A673 (cell line): ENCODE measurements at places on chromosomes 4 and X. TPM values are rescaled to one million over a fixed set of nuclear protein-coding genes. Genes with fewer than 3 reads are reported as not detected.

The VEGFC gene
- 0.44 TPM in 1 of 2 replicates, not detected in the other for total RNA-seq

The TBCK gene
- total RNA-seq = 25.5 and 28.7 TPM in 2 replicates

The CCDC110 gene
- 0.50 TPM in 1 of 2 replicates, not detected in the other for total RNA-seq

The FGB gene
- not detected in 2 replicates for total RNA-seq

The TECRL gene
- not detected in 2 replicates for total RNA-seq

The NSG1 gene
- 1.3 and 2.7 TPM in 2 replicates for total RNA-seq

- no peak overlapping the region for H3K27ac ChIP-seq
- H3K27me3 ChIP-seq = no peaks in the 10 kb centered on the region
These were observed 193.2 kb downstream of the COMMD8 start for GRCh38 chr4:47270201-47270888.

DNA sequence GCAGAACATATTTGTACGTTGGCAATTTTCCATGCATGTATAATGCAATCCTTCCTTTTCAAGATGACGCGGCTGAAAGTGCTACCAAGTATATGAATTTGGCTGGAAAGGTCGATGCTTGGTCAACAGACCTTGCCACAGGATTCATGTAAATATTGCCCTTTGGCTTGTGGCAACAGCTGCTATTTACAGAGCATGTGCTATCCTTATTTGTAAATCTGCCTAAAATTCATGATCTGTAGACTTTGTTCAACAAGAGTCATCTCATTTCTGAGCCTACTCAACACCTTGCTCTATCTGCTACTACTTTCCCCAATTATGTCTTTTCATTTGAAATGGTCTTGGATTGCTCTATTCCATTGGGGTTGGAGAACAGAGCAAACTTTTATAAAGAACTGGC lies 1.9 kb upstream of the SMARCA1 start:
- H3K27ac ChIP-seq = no peak overlapping the region
- no peak for DNase-seq
- no peaks in the 10 kb centered on the region for H3K27me3 ChIP-seq
- H3K36me3 ChIP-seq = no peaks in the 10 kb centered on the region
- H3K4me1 ChIP-seq = no peaks in the 10 kb centered on the region

DNA sequence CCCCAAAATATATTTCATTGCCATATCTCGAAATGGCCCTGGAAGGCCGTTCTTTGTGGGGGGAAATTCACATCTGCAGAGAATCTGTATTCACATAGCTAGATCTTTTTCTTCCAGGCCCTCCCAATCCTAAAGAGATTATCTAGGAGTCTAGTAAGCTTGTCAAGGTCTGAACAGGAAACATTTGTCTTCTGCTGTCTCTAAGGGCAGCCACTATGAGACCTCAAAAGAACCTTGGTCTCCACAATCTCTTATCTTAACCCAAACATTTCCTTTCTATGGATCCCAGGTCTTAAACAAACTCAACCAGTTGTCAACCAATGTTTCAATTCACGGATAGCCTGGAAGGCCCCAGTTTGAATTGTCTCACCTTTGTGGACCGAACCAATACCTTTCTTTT lies 45.0 kb downstream of the CRLF2 start:
- no peaks in the 10 kb centered on the region for H3K36me3 ChIP-seq
- no peak overlapping the region for H3K4me3 ChIP-seq
- H3K27me3 ChIP-seq = no peaks in the 10 kb centered on the region
- DNase-seq = no peak

- DNase-seq = no peak
- peak overlapping the region; percentile 78 for H3K27ac ChIP-seq
- H3K36me3 ChIP-seq = no peaks in the 10 kb centered on the region
- H3K27me3 ChIP-seq = no peaks in the 10 kb centered on the region
These were observed 835 bp upstream of the NFKB1 start for GRCh38 chr4:102500352-102500695.

DNA sequence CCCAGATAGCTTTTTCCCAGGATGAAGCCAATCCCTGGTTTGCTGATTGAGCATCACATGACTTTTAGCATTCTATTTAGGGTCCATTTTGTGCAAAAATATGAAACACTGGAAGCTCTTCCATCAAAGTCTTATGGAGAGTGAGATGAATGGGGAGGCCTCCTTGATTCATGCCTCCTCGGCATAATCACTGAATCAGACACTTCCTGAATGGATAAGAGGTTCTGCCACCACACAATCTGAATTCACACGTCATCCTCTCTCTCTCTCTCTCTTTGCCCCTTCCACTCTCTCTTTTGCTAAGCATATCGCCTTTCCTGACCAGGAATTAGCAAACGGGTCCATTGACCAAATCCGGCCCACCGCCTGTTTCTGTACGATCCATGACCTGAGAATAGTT lies 68.7 kb downstream of the CRMP1 start:
- no peaks in the 10 kb centered on the region for H3K27me3 ChIP-seq
- H3K4me3 ChIP-seq = no peak overlapping the region
- no peak for DNase-seq
- peaks cover 41% of the 10 kb centered on the region for H3K36me3 ChIP-seq

GRCh38 chrX:110992611-110993010 lies 103.4 kb upstream of the PAK3 start:
- no peaks in the 10 kb centered on the region for H3K4me1 ChIP-seq
- H3K4me3 ChIP-seq = no peak overlapping the region
- peak; percentile 19 for DNase-seq
- H3K36me3 ChIP-seq = no peaks in the 10 kb centered on the region
- no peak overlapping the region for H3K27ac ChIP-seq
- H3K27me3 ChIP-seq = peaks cover 19% of the 10 kb centered on the region

DNA sequence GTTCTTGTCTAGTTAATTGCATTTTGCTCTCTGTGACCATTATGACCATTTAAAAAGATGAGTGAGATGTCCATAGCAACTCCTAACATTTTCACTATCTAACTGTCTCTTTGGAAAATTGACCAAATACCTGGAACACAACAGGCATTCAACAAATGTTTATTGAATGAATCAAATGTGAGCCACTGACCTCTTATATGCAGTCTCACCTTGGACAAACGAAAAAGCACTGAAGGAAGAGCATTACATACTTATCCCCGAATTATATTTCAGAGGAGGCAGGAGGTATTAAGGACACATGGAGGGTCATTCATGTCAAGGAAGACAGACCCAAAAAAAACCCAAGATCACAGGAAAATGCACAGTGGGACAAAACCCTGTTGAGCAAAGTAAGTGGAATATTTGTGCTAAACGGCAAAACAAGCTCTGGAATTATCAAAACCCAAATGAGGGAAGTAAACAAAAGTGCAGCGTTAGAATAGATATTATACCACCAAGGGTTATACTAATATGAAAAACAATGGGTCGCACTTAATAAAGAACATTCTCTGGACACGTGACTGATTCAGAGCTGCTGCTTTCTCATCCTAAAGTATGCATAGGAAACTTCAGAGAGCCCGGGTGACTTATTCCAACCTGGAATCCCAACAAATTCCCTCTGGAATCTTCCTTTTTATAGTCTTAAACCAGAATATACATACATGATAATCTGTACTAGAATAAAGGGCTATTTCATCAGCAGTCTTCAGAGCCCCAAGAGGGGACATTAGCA lies 131.9 kb downstream of the AMELX start:
- H3K4me3 ChIP-seq = no peak overlapping the region
- H3K4me1 ChIP-seq = no peaks in the 10 kb centered on the region
- peaks cover 21% of the 10 kb centered on the region for H3K27me3 ChIP-seq
- no peaks in the 10 kb centered on the region for H3K36me3 ChIP-seq
- no peak overlapping the region for H3K27ac ChIP-seq

- no peaks in the 10 kb centered on the region for H3K36me3 ChIP-seq
- no peak for DNase-seq
- H3K4me3 ChIP-seq = no peak overlapping the region
- no peak overlapping the region for H3K27ac ChIP-seq
- no peaks in the 10 kb centered on the region for H3K4me1 ChIP-seq
- no peaks in the 10 kb centered on the region for H3K27me3 ChIP-seq
These were observed 978.1 kb downstream of the C4orf33 start for GRCh38 chr4:130074096-130074495.
